Stimulated activated CD8-positive, alpha-beta memory T cell treated with anti-CD3 and anti-CD28 coated beads, Interleukin-4, amount 100 ng/mL, for 1 hour (primary cell): ENCODE measurements at places on chromosomes 13 and 19.

GRCh38 chr19:3100331-3100730, 6.2 kb downstream of the GNA11 start:
- DNase-seq = no peak

- DNase-seq = no peak
Measured at GRCh38 chr19:18506101-18506930, 15.6 kb downstream of the ELL start.

GRCh38 chr13:101401196-101401595, 15.1 kb downstream of the NALCN start:
- no peak for DNase-seq

DNA sequence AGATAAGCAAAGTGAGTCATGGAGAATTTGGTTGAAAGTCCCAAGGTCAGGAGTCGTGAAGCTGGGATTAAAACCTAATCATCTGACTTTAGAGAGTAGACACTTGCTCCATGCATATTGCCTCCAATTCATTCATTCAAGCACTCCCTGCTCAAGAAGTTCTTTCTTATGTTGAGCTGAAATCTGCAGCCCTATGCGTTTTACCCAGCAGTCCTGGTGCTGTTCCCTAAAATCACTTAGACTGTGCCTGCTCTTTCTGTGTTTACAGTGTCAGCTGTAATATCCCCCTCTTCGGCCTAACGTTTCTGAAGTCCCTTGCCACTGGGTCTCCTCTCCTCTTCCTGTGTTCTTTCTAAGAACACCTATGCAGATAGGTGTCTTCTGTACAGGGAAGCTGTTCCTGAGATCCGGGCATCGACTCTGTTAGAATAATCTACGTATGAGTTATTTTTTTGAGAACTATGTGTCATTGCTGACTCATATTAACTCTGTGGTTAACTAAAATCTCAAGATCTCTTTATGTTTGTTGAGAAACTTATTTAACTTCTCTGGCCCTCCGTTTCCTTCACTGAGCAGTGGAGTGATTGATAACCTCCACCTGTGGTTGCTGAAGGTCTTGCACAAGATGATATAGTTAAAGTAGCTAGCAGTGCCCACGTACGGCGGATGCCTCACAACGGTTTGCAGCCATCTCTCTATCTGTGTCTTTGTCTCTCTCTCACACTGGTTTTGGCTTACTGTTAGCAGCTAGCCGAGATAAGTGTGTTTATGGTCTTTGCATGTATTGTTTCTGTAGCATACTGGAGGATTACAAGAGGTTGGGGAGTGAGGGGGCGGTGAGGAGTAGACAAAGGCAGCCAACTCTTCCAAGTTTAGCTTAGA, 4.7 kb downstream of the ALOX5AP start:
- DNase-seq = no peak

- no peak for DNase-seq
Measured at GRCh38 chr19:10735741-10736140, 17.9 kb downstream of the DNM2 start.

- no peak for DNase-seq
Measured at GRCh38 chr19:8174706-8175105, 25.3 kb upstream of the FBN3 start.

- no peak for DNase-seq
Measured at GRCh38 chr13:68748038-68748437, 1359.6 kb upstream of the ATXN8OS start.

DNA sequence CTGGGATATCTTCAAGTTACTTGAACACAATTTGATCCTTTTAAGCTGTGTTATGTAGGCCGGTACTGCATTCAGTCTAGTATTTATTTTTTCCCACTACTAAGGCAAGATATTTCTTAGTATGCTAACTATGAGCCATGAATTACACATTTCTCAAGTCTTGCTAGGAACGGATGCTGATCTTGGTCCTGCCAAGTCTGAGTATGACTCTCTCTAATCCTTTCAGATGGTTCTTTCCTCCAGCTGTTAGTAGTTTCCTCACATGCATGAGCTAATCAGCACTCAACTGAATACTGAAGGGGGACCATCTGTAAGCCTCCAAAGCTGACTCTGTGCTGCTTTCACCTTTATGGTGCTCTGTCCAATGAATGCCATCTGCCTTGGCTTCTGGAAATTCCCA, 460.3 kb downstream of the KCTD12 start:
- DNase-seq = no peak

GRCh38 chr13:28273919-28274318, 135.6 kb downstream of the PAN3 start:
- no peak for DNase-seq

DNA sequence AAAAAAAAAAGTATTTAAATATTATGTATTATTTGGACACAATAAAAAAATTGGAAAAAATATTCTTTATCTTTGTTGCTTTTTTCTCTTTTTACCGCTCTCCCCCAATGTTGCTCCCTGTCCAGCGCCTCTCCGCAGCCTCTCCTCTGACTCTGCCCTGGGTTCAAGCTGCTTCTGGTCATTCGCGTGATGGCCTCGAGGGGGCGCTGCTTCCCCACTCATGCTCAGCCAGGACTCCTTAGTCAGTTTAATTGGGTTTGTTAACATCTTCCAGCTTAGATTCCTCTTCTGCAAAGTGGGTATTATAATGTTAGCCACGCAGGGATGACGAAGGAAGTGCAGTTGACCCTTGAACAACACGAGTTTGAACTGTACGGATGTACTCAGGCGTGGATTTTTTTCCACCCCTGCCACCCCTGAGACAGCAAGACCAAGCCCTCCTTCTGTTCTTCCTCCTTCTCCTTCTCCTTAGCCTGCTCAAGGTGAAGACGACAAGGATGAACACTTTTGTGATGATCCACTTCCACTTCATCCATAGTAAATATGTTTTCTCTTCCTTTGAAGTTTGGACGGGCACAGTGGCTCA, 4.9 kb upstream of the NWD1 start:
- peak; percentile 14 for DNase-seq

GRCh38 chr19:8320564-8321066, 560 bp downstream of the NDUFA7 start:
- DNase-seq = no peak

DNA sequence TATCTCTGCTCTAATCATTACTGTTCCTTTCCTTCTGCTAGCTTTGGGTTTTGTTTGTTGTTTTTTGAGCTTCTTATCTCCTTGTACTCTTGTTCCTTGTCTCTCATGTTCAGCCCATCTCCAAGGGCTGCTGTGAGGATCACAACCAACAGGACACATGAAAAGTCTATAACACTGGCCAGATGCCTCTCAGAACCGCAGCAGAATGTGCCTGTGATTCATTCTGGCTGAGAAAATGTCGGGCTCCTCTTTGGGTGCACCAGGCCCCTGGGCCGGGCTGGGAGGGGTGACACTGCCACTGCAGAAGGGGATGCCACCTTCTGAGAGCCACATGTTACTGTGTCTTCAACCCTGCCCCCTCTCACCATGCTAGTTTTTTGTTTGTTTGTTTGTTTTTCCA, 48.0 kb downstream of the GGACT start:
- DNase-seq = no peak
